ENCODE measurements at places on chromosomes 3 and 15.

- DNase-seq = no peak
These were observed 94.8 kb downstream of the CD200R1L start for GRCh38 chr3:112751564-112752512.

DNA sequence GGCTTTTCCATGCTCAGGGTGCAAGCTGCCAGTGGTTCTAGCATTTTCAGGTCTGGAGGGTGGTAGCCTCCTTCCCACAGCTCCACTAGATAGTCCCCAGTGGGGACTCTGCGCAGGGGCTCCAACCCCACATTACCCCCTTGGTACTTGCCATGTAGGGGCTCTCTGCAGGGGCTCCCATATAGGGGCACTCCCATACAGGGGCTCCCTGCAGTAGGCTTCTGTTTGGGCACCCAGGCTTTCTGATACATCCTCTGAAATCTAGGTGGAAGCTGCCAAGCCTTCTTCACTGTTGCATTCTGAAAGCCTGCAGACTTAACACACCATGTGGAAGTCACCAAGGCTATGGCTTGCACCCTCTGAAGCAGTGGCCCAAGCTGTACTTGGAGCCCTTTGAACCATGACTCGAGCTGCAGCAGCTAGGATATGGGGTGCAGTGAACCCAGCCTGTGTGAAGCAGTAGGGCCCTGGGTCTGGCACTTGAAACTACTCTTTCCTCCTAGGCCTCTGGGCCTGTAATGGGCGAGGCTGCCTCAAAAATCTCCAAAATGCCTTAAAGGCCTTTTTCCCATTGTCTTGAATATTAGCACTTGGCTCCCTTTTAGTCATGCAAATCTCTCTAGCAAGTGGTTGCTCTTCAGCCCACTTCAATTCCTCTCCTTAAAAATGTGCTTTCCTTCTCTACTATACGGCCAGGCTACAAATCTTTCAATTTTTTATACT, 96.4 kb downstream of the TPRA1 start:
- DNase-seq = no peak

GRCh38 chr3:149902498-149903139, 68.1 kb downstream of the PFN2 start:
- DNase-seq = no peak

GRCh38 chr3:148697306-148698189, at the start of gene AGTR1:
Gene AGTR1 (plus strand): TSS chr3:148697903. CDS start chr3:148741036, 43,133 bp downstream.
- no peak for DNase-seq

GRCh38 chr3:125428216-125428830, 53.2 kb upstream of the ZNF148 start:
- no peak for DNase-seq

- DNase-seq = no peak
These were observed 2.1 kb downstream of the UBA5 start for GRCh38 chr3:132662212-132662611.

Measured in SHP77 treated with DMSO at 0.1 percent for 48 hours (cell line).